Activated T-helper 9 cell treated with anti-CD3 and anti-CD28 coated beads, Interleukin-2, amount 50 U/mL, for 16 hours (primary cell): ENCODE measurements at places on chromosomes 5 and 9.

- DNase-seq = no peak
Measured at GRCh38 chr5:132387640-132388117, 18.2 kb downstream of the SLC22A5 start.

- DNase-seq = no peak
Measured at GRCh38 chr5:20654746-20655145, 666.7 kb upstream of the CDH18 start.

GRCh38 chr9:128369024-128369706 is 2.0 kb upstream of the URM1 start:
- DNase-seq = no peak

DNA sequence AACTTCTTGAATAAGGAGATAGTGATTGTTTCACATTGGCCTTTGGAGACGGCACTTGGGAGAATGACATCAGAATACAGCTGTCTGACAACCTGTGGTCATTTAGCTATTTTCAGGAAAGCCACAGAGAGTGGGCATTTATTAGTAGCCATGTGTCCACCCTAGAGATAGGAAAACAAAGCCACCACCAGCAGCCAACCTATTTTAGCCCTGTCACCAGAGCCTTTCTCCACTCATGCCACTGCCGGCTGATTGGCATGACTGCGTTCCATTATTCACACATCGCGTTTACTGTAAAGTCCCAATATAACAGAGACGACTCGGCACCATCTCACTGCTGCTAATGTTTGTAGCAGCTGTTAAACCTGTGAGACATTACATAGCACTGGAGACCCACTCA is 330.1 kb downstream of the NDUFS4 start:
- no peak for DNase-seq

DNA sequence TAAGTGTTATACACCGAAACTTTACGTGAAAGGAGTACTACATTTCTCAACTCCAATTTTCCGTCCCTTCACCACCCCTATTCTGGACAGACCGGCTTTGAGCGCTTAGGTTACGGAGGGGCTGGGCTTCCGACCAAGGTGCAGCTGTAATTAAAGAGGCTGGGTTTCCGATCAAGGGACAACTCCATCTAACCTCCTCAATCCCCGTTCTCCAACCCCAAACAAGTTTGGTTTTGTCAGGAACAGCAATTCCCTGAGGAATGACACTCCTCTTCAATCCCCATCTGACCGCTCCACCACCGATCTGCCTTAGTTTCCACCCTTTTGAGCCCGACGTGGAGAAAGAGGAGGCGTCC is 577 bp downstream of the TUT7 start:
- no peak for DNase-seq

DNA sequence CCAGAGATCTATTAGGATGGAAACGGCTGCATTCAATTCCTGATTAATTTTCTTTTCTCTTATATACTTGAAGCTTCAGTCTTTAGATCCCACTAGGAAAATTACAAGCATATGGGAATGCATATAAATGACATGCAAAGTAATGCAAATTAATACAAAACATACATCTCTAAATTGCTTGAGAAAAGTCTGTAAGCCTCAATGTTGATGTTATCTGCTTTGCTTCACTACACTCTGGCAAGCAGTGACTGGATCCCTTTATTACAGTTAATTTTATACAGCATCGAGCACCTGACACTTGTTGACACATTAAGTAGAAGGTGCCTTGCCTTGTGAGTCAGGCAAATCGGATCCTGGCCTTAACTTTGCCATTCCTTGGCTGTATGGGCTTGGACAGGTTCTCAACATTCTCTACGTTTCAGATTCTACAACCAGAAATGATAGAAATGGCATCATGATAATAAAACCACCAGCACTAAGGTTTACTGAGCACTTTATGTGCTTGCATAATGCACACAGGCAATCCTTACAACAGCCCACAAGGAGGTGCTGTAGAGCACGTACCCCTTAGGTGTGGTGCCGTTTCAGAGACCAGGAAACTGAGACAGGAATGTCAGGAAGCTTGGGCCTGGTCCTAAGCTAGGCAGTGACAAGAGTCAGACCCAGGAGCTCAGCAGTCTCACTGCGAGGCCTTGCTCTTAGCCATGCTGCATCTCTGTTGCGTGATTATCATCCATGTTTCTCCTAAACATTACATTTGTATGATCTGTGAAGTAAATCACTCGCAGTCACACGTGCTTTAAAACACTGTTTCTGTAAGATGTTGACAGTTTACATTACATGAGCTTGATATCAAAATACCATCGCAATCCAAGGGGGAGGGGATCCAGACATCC is 2.7 kb downstream of the GCNT4 start:
- no peak for DNase-seq

DNA sequence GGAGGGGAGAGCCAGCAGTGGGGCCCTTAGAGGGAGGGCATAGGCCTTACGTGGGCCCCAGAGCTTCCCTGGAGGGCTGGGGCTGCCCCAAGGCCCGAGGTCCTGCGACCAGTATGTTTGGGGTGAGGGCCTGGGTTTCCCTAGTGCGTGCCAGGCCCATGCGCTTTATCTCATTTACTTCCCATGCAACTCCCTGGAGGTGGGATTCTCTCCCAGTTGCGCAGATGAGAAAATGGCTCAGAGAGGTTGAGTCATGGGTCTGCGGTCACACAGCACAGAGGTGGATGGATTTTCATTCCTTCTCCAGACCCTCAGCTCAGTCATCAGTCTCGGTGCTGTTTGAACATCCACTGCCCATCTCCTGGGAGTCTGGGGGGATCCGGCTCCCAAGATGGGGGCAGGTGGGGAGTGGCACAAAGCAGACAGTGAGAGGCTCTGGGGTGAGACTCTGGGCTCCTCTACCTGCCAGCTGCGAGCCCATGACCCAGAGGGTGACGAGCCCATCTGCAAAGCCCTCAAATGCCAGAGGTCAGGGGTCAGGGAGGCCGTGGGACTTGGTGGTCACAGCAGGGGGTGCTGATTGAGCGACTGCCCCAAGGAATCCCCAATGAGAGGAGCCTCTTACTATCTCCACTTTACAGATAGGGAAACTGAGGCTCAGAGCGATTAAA is 171.2 kb downstream of the GAPVD1 start:
- DNase-seq = no peak

DNA sequence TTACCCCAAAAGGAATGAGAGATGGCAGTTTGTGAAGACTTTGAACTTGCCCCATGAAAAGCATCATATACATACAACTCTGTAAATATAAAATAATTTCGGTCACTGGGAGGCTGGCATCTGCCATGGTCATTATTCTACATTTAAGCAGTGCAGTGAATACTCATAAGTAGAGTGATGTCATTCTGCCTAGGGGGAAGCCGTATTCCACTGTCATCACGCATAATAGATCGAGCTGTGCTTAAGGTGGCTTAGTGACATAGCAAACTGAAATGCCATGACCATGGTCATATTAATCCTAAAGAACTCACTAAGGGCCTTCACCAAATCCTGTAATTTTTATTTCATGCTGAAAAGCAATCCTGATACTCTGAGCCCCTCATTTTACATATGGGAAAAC is 42.4 kb upstream of the NR4A3 start:
- no peak for DNase-seq

GRCh38 chr5:145920542-145921210 is 15.7 kb upstream of the SH3RF2 start:
- DNase-seq = no peak

DNA sequence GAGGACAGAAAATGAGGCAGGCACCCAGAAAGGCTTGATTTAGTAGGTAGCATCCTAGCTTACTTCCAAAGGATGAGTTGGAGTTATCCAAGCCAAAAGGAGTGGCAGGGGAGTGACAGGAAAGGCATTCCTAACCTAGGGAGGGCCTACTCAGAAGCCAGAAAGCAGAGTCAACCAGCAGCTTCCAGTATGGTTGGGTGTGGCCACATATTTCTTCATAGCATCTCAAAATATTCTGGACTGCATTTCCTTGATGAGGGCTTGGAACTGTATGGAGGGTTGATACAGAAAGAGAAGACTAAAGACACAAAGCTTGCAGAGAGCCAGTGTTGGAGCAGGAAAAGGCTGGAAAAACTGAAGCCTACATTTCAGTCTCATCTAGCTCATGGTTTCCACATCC is 656.8 kb upstream of the DMAC1 start:
- DNase-seq = no peak
